ENCODE measurements at places on chromosomes 4 and X.

GRCh38 chr4:127244515-127244914, 388.2 kb upstream of the INTU start:
- no peak for DNase-seq

DNA sequence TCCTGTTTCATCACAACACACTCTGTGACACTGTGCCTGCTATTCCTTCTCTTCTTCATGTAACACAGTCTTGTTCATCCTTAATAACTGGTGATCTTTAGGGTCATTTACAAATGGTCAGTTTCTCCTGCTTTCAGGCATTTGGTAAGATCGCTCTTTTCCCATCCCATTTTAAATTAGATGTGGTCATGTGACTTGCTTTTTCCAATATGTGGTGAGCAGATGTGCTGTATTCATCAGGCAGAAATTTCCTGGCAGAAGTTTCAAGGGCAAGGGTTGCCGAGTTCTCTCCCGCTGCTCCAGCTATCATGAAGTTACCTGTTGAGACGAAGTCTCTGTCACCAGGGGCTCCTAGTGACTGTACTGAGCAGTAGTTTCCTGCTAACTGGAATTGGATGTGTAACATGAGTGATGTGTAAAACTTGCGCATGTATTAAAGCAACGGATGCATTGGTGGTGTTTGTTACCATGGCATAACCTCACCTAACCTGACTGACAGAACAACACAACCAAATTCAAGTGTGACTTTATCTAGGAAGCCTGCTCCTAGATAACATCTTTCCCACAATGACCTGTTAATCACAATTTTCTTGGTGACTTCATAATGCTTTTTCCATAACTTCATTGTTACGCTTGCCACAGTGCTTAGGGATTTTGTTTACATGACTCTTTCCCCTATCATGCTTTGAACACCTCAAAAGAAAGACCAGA, 29.5 kb upstream of the BMPR1B start:
- DNase-seq, result no peak

DNA sequence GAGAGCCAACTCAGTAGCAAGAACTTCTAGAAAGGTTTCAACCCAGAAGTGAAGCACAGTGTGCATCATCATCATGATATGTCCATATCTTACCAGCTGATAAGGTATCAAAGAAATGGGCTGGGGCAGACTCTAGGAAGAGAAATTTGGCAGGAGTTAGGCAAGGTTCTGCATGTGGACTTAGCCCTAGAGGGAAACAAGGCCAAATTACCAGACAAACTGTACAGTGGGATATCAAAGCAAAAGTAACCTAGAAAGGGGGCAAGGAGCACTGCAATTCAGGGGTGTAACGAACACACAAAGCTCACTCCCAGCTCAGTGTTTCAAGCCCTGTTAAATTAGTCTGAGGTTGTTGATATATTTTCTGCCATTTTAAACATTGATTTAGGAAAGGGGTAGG, 407.4 kb downstream of the SMARCA1 start:
- DNase-seq, result no peak

GRCh38 chr4:25377572-25378436, 741 bp downstream of the ANAPC4 start:
- DNase-seq, result no peak

Data from stimulated activated CD4-positive, alpha-beta T cell treated with anti-CD3 and anti-CD28 coated beads, Interleukin-4, amount 100 ng/mL, for 48 hours (primary cell).